Body of pancreas (tissue), 4 donors: ENCODE measurements at places on chromosomes 4 and X.

- no peak for DNase-seq
Measured at GRCh38 chr4:156176896-156177295, 223.2 kb upstream of the CTSO start.

- no peak for DNase-seq
Measured at GRCh38 chr4:7864685-7865084, 75.0 kb downstream of the AFAP1 start.

DNA sequence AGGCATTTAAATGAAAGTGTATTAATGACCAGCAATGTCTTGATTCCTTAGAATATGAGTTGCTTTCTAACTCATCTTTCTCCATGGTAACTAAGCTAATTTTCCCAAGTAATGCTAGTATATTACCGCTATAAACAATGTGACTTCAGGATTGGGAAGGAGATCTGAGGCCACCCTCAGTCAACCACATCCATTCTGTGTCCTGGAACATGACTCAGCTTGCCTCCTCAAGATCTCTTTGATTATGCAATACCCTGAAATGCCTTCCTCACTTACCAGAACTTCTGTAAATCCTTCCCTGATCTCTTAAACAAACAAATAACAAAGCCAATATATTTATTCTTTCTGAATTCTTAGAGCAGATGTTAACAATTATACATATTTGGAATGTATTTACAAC, 1495.5 kb downstream of the PCDH18 start:
- no peak for DNase-seq

GRCh38 chr4:93646233-93646930, 182.2 kb upstream of the ATOH1 start:
- DNase-seq: no peak

- DNase-seq: peak; percentile 44
Measured at GRCh38 chrX:110046001-110046400, 43.1 kb downstream of the TMEM164 start.

DNA sequence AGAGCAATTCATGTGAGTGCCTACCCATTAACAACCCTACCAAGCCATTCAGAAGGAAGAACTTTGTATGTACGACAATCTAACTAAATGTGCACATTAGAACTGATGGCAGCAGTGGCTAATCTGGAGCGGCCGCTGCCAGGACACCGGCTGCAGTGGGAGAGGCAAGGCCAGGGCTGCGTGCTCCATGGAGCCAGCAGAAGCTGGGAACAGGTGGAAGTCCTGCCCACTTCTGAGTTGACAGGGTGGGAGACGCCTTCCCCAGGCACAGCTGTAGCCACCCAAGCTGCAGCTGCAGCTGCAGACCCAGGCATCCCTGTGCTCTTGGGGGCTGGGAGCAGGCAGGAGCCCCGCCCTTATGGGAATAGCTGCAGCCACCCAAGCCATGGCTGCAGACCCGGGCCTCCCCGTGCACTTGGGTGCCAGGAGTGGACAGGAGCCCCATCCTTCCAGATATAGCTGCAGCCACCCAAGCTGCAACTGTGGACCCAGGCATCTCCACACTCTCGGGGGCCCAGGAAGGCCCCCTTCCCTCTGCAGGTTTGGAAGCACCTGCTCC, 79.1 kb upstream of the DDX60 start:
- DNase-seq: no peak

- DNase-seq: no peak
Measured at GRCh38 chr4:185309770-185310169, 86.0 kb downstream of the LRP2BP start.

DNA sequence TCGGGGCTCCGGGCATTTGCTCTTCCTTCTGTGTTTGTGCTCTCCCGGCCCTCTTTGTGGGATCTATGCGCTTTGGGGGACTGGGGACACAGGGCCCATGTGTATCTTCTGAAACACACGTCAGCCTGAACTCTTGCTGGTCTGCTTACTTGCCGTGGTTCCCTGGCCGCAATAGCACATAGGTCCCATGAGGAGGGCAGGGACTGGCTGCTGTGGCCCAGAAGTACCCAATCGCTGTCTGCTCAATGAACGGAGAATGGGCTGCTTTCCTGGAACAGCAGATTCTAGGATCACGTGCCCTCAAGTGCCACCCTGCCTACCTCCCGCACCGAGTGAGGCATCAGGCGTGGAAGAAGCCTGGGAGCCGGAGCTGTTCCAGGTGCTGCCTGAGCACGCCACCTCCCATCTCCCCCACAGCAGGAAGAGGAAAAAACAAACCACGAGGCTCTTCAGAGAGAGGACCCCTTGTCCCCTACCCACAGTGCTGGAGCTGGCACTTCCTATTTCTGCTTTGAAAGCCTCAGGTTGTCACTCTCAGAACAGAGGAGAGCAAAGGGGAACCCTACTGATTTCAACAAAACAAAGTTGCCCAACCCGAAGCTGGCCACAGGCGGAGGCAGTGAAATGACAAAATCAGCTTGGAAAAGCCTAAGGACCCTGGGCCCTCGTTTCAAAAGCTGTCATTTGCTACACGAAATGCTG, 3.8 kb downstream of the G6PD start:
- no peak for DNase-seq
